ENCODE measurements at places on chromosomes 2 and 18.

DNA sequence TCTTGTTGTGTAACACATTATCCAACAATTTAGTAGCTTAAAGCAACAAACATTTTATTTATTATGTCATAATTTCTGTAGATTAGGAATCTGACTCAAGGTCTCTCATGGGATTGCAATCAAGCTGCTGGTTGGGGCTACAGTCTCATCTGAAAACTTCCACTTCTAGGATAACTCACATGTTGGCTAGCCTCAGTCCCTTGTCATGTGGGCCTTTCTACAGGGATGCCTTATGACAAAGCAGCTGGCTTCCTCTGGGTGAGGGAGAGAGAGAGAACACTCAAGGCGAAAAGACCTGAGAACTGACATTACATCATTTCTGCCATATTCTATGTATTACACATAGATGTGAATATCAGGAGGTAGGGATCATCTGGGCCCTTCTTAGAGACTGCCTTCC is 317.9 kb upstream of the VRK2 start:
- no peak overlapping the region for H3K4me3 ChIP-seq
- no peak overlapping the region for H3K27ac ChIP-seq
- H3K27me3 ChIP-seq, result no peaks in the 10 kb centered on the region

DNA sequence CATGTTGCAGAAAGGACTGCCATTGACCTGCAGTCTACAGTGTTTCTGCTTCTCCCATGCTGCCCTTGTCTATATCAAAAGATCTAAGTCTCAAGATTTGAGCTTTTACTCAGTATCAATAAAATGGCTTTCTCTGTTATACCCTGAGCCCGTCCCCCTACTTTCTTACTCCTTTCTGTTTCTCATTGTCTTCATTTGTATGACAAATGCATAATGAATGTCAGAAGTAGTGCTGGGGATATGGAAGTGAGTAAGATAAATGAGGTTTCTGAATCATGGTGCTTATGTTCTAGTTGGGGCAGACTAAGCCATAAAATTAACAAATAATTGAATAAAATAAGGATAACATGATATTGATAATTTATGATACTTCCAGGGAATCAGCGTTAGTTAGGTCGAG is 128.6 kb downstream of the PARD3B start:
- H3K27ac ChIP-seq, result no peak overlapping the region
- H3K4me1 ChIP-seq, result no peaks in the 10 kb centered on the region
- no peak overlapping the region for H3K4me3 ChIP-seq
- DNase-seq, result no peak
- no peaks in the 10 kb centered on the region for H3K36me3 ChIP-seq

DNA sequence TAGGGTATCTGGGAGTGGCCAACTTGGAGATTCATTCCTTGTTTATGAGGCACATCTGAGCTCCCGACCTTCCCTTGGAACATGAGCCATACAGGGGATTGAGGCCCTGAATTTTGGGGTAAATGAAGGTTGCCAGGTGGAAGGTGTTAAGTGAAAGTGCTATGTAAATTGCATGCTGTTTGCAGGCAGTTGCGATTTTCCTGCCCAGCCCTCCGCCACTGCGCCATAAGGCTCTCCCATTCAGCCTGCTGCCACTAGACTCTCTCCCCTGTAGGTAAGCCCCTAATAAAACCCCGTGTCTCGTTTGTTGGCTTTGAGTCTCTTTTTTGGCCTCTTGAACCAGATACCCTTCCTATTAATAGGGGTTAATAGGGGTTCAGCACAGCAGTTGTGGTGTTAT is 33.8 kb downstream of the PCARE start:
- H3K4me1 ChIP-seq, result no peaks in the 10 kb centered on the region
- no peaks in the 10 kb centered on the region for H3K36me3 ChIP-seq
- no peak overlapping the region for H3K4me3 ChIP-seq
- no peaks in the 10 kb centered on the region for H3K27me3 ChIP-seq

DNA sequence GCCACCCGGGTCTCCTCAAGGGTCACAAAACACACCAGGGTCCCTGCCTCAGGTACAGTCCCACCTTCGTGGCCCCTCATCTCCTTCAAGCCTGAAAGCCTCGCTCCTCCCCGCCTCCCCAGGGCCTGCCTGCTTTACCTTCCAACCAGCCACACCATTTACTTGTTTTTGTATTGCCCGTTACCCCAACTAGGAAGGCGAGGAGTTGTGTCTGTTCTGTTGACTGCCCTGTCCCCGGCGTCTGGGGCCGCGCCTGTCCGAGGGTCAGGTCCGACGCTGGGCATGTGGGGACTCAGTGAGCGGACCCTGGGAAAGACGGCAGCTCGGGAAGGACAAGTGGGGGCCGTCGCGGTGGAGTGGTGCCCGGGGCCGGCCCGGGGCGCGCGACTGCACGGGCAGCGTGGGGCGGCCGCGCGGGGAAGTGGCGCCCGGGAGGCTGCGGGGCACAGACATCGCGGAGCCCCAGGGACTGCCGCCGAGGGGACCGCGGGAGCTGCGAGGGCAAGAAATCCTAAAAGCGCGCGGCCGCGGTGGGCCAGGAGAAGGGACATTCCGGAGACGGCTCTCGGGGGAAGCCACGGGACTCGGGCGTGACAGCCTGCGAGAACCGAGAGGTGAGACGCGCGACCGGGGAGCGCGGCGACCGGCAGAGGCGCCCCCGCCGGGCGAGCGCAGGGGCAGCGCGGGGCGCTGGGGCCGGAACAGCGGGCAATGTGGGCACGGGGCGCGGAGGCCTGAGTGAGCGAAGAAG is 797 bp upstream of the GRHL1 start:
- peaks cover 13% of the 10 kb centered on the region for H3K4me1 ChIP-seq
- H3K27me3 ChIP-seq, result peaks cover 20% of the 10 kb centered on the region
- DNase-seq, result no peak
- no peaks in the 10 kb centered on the region for H3K36me3 ChIP-seq
- H3K4me3 ChIP-seq, result no peak overlapping the region

GRCh38 chr2:95087379-95087778 is 34.2 kb downstream of the MRPS5 start:
- H3K4me1 ChIP-seq, result no peaks in the 10 kb centered on the region
- H3K27ac ChIP-seq, result no peak overlapping the region
- no peak overlapping the region for H3K4me3 ChIP-seq
- no peak for DNase-seq
- H3K36me3 ChIP-seq, result peaks cover 51% of the 10 kb centered on the region
- no peaks in the 10 kb centered on the region for H3K27me3 ChIP-seq

DNA sequence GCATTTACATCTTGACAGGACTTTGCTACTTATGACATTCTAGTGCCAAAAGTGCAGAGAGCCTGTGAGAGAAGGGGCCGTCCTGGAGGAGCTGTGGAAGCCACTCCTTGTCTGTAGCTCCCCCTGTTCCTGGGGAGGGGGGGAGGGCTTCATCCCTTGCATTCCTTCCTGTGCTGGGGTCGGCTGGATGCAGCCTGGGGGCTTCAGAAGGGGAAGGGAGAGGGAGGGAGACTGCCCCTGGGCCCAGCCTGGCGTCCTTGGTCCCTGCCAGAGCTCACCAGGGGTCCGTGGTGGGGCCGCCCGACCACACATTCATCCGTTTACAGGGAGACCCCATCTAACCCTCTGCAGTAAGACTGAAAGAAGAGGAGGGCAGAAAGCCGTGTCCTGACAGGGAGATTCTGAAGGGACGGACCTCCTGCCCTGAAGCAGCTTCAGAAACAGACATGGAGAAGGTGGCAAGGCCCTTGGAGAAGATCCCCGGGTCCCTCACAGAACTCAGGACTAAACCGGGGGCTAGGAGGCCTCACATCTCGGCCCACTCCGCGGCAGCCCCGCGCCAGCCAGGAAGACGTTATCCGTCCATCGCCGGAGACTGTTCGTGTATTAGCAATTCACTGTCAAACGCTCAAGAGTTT is 258.3 kb upstream of the SALL3 start:
- H3K36me3 ChIP-seq, result no peaks in the 10 kb centered on the region
- H3K4me3 ChIP-seq, result no peak overlapping the region
- no peaks in the 10 kb centered on the region for H3K4me1 ChIP-seq
- DNase-seq, result no peak
- no peak overlapping the region for H3K27ac ChIP-seq

GRCh38 chr18:54242327-54242726 is 17.9 kb upstream of the MBD2 start:
- no peak overlapping the region for H3K4me3 ChIP-seq
- no peak for DNase-seq
- H3K4me1 ChIP-seq, result peaks cover 8% of the 10 kb centered on the region

GRCh38 chr2:199994896-199995295 is 39.5 kb downstream of the MAIP1 start:
- H3K36me3 ChIP-seq, result no peaks in the 10 kb centered on the region
- H3K27me3 ChIP-seq, result no peaks in the 10 kb centered on the region
- no peak for DNase-seq
- H3K4me1 ChIP-seq, result no peaks in the 10 kb centered on the region

- H3K27ac ChIP-seq, result no peak overlapping the region
- H3K4me3 ChIP-seq, result no peak overlapping the region
- no peaks in the 10 kb centered on the region for H3K36me3 ChIP-seq
- no peaks in the 10 kb centered on the region for H3K4me1 ChIP-seq
Observed at GRCh38 chr2:23635442-23636340, 250.7 kb downstream of the KLHL29 start.

GRCh38 chr2:7633566-7634153 is 716.4 kb downstream of the RNF144A start:
- DNase-seq, result no peak
- no peaks in the 10 kb centered on the region for H3K36me3 ChIP-seq
- H3K27ac ChIP-seq, result no peak overlapping the region
- no peak overlapping the region for H3K4me3 ChIP-seq
- no peaks in the 10 kb centered on the region for H3K27me3 ChIP-seq
- H3K4me1 ChIP-seq, result no peaks in the 10 kb centered on the region

DNA sequence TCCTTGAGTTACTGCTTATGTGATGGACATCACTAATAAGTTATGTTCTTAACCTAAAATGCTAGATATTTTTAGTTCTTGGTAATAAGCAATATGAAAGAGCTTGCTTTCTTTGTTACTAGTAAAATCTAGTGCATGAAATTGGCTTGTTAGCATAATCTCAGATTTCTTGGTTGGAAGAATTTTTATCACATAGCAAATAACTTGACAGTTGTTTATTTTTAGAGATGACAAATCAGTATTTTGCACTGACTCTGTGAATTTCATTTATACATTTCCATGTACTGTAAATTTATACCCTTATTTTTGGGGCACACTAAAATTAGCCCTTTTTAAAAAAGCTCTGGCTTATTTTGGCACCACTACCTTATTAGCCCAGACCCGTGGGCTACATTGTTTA is 45.6 kb downstream of the LCLAT1 start:
- no peaks in the 10 kb centered on the region for H3K36me3 ChIP-seq
- no peak for DNase-seq
- no peaks in the 10 kb centered on the region for H3K27me3 ChIP-seq
- no peak overlapping the region for H3K27ac ChIP-seq

GRCh38 chr2:204933735-204934374 is 388.6 kb downstream of the PARD3B start:
- H3K27ac ChIP-seq, result no peak overlapping the region
- no peaks in the 10 kb centered on the region for H3K27me3 ChIP-seq
- no peak for DNase-seq
- no peak overlapping the region for H3K4me3 ChIP-seq
- H3K4me1 ChIP-seq, result no peaks in the 10 kb centered on the region
- no peaks in the 10 kb centered on the region for H3K36me3 ChIP-seq

DNA sequence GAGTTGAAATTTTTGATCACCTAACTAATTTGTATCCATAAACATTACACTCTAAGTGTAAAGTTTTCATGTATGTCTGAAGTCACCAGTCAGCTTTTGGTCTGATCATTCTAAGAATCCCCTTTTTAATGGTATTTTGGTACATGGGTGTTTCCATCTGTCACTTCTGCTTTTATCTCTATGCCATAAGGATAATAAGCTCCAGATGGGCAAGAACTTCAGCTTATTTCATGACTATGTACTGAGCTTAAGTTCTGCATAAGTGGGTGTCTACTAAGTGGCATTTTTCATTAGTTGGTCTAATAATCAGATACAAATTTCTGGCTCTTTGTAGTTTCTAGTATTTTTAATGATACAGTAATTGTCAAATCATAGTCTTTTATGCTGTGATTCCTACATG is 20.4 kb downstream of the UBXN4 start:
- DNase-seq, result no peak
- peaks cover 79% of the 10 kb centered on the region for H3K36me3 ChIP-seq
- H3K4me3 ChIP-seq, result no peak overlapping the region
- no peaks in the 10 kb centered on the region for H3K4me1 ChIP-seq
- no peaks in the 10 kb centered on the region for H3K27me3 ChIP-seq

DNA sequence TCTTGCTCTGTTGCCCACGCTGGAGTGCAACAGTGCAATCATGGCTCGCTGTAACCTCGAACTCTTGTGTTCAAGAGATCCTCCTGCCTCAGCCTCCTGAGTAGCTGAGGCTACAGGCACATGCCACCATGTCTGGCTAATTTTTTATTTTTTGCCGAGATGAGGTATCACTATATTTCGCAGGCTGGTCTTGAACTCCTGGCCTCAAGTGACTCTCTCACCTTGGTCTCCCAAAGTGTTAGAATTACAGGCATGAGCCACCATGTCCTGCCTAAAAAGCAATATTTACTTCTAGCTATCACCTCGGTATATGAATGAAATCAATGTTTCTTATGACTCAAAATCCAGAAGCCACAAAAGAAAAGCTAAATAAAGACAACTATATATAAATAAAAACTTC is 2.2 kb downstream of the BUB1 start:
- peak overlapping the region; percentile 99 for H3K4me3 ChIP-seq
- no peak for DNase-seq
- no peaks in the 10 kb centered on the region for H3K27me3 ChIP-seq
- H3K4me1 ChIP-seq, result peaks cover 35% of the 10 kb centered on the region
- H3K27ac ChIP-seq, result peak overlapping the region; percentile 43
- H3K36me3 ChIP-seq, result no peaks in the 10 kb centered on the region

- H3K27ac ChIP-seq, result no peak overlapping the region
- H3K36me3 ChIP-seq, result no peaks in the 10 kb centered on the region
- no peak overlapping the region for H3K4me3 ChIP-seq
Observed at GRCh38 chr2:197960786-197961185, 156.4 kb downstream of the PLCL1 start.

DNA sequence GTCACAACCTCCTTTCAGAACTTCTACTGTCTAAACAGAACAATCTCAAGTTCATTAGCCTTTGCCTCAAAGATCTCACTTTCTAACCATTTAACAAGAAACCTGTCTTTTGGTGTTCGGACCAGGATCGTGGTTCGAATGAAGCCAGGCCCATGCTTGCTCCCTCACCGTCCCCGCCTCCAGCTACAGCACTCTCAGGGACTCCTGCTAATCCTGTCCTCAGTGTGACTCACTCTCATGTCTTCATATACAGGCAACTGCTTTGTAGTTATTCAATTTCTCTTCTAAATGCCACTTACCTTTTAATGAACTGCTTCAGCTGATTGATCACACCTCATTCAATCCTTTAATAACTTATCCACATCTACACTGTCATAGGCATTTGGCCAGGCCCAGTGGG is 15.8 kb downstream of the SERTAD2 start:
- peaks cover 30% of the 10 kb centered on the region for H3K4me1 ChIP-seq
- H3K27ac ChIP-seq, result peak overlapping the region; percentile 9
- peaks cover 23% of the 10 kb centered on the region for H3K36me3 ChIP-seq
- no peaks in the 10 kb centered on the region for H3K27me3 ChIP-seq
- H3K4me3 ChIP-seq, result no peak overlapping the region

GRCh38 chr2:232588680-232589585 is 38.4 kb downstream of the EIF4E2 start:
- H3K27me3 ChIP-seq, result no peaks in the 10 kb centered on the region
- peaks cover 4% of the 10 kb centered on the region for H3K36me3 ChIP-seq
- H3K4me3 ChIP-seq, result no peak overlapping the region
- no peak overlapping the region for H3K27ac ChIP-seq

- peaks cover 6% of the 10 kb centered on the region for H3K27me3 ChIP-seq
- H3K4me3 ChIP-seq, result no peak overlapping the region
- DNase-seq, result no peak
- H3K27ac ChIP-seq, result no peak overlapping the region
Observed at GRCh38 chr2:216765761-216766262, 70.5 kb upstream of the IGFBP5 start.

GRCh38 chr2:42196403-42197267 is 27.5 kb downstream of the EML4 start:
- peak; percentile 66 for DNase-seq
- peaks cover 4% of the 10 kb centered on the region for H3K36me3 ChIP-seq
- peak overlapping the region; percentile 16 for H3K4me3 ChIP-seq
- H3K27ac ChIP-seq, result no peak overlapping the region

Measured in CD4-positive, CD25-positive, alpha-beta regulatory T cell (primary cell).